Stomach (tissue), 19 donors: ENCODE measurements at places on chromosomes 4 and X. TPM values are rescaled to one million over a fixed set of nuclear protein-coding genes. Genes with fewer than 3 reads are reported as not detected.

GRCh38 chr4:3527914-3528876, 4.0 kb downstream of the LRPAP1 start:
- no peak for DNase-seq

- DNase-seq: no peak
Observed at GRCh38 chr4:185654965-185655554, 119.8 kb upstream of the PDLIM3 start.

- DNase-seq: no peak
Observed at GRCh38 chrX:2504706-2505332, 4.0 kb upstream of the DHRSX start.

- no peak for DNase-seq
Observed at GRCh38 chr4:145390571-145390970, 91.1 kb upstream of the SMAD1 start.

- DNase-seq: no peak
Observed at GRCh38 chr4:133131829-133132460, 17.1 kb upstream of the PCDH10 start.

DNA sequence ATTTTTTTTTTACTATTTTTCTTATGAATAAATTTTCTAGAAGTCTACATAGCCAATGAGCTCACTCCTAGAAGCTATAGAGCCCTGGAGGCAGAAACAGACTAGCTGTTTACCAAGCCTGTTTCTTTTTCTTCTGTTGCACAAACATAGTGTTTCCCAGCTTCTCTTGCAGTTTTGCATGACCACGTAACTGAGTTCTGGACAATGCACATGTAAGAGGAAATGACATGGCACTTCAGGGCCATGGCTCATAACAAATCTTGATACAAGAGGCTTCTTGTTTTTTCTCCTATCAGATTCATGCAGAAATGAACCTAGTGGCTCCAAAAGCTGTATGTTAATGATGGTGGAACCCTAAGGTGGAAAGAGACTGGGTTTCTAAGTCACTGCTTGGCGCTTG, 127.4 kb downstream of the ZNF330 start:
- no peak for DNase-seq

- DNase-seq: no peak
Observed at GRCh38 chrX:38746102-38746501, 55.2 kb upstream of the MID1IP1 start.

GRCh38 chr4:118273642-118274041, 79.2 kb downstream of the PRSS12 start:
- DNase-seq: no peak

GRCh38 chrX:11954176-11954575, 184.1 kb upstream of the FRMPD4 start:
- no peak for DNase-seq

- DNase-seq: no peak
Observed at GRCh38 chr4:4783847-4784246, 75.6 kb upstream of the MSX1 start.

GRCh38 chr4:92303621-92304027, at the start of gene GRID2:
Gene GRID2, plus strand, starts transcription at chr4:92303966.
- peak; percentile 65 for DNase-seq

DNA sequence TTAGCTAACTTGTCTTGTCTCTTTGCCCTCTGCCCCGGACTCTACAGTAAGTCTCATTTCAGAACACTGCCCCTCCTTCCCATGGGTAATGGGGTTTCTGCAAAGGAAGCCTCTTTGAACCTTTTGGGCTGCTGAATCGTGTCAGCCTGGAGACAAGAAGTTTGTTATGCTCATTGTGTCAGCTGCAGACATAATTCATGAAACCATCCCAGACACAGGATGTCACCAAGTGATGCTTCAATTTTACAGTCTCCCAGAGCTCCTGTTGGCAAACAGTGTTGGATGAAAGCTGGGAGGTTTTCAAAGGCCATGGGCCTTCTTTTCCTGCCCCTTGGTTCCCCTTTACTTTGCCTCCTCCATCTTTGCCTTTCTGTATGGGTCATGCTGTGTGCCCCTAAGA, 223.1 kb upstream of the TAPT1 start:
- DNase-seq: no peak

DNA sequence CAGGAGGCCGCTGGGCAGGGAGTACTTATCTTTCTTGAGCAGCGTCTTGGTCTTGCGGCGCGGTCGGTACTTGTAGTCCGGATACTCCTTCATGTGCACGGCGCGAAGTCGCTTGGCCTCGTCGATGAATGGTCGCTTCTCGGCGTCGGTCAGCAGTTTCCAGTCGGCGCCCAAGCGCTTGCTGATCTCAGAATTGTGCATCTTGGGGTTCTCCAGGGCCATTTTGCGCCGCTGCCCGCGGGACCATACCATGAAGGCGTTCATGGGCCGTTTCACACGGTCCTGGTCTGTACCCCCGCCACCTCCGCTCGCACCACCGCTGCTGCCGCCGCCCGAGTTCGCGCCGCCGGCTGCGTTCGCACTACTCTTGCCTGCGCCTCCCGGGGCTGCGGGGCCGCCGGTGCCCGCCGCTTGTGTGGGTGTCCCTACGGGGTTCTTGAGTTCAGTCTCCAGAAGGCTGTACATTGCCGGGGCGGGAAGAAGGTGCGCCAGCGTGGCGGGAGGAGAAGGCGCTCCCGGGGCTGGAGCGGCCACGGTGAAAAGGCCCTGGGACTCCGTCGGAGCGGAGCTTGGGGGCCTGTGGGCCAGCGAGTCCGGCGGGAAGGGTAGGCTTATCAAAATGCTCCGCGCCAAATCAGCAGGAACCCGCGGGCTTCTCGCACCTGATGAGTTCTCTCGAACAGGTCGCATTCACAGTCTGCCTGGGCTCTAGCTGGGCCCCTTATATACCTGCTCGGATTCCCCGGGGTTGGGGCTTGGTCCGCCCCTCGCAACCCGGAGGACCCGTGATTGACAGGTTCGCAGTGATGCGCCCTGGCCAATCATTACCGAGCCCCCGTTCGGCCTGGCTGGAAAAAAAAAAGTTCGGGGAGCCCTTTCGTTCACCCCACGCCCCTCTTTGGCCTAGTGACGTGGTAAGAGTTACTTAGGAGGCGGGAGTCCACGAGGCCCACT, at the start of gene SOX3:
SOX3 (minus strand) TSS at position 699 of the 954 bp plus-strand sequence; CDS start at position 690, 9 bp downstream.
- DNase-seq: no peak

GRCh38 chr4:36241771-36242170, 2.5 kb downstream of the ARAP2 start:
- DNase-seq: peak; percentile 59

DNA sequence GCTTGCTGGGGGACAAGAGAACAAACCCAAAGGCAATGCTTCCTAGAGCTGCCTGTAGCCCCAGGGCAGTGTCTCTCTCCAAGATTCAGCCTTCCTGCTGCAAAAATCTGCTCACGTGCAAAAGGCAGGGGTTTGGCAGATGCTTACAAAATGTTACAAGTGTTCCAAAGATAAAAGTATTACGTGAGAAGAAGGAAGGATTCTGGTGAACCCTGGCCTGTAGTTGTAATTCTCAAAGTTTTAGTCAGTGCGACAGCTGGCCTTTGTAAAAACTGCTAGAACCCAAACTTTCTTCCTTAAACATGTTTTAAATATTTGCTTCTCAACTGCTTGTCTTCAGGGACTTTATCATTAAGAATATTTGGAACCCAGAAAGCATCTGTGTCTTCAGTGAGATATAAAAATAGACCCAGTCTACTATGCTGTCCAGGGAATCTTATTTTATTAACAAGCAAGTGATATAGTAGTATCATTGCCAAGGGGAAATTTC, 232.3 kb downstream of the FRMPD4 start:
- DNase-seq: peak; percentile 56

DNA sequence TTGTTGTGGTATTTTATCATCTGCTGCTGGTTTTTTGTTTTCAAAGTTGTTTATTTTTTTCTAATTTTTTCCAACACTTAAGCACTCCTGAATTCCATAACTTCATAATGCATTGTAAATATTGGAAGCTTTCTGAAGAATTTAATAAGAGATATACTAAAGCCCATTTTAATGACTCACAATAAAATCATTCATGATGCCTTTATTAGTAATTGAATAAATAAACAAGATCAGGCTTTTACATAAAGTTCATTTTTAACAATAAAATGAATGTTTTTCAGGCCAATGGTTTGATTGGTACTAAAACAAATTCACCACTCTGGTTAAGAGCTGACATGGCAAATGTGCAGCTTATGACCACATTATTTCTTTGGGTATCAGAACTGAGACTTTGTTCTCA, 408.2 kb upstream of the SMIM31 start:
- DNase-seq: no peak

DNA sequence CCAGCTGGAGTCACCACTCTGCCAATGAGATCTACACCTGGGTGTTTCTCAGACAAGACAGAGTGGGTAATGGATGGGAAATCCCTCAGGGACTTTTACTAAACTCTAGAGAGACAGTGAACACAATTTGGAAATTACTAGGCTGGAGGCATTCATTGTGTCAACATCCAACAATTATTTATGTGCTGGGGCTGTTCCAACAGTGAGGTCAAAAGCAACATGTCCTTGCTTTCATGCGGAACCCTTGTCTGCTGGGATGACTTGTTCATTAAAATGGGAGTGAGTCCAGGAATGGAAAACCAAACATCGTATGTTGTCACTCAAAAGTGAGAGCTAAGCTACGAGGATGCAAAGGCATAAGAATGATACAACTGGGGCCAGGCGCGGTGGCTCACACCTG, 54.0 kb downstream of the DRD5 start:
- no peak for DNase-seq

- DNase-seq: no peak
Observed at GRCh38 chr4:154030746-154031145, 241.9 kb upstream of the SFRP2 start.

- no peak for DNase-seq
Observed at GRCh38 chr4:74344031-74344430, 20.9 kb upstream of the EREG start.

The MEPE gene
- total RNA-seq: not detected

The FREM3 gene
- not detected for total RNA-seq

The SPACA5 gene
- not detected for total RNA-seq

The GNRHR gene
- total RNA-seq: not detected

The SMARCAD1 gene
- 53.2 TPM for total RNA-seq

The STEEP1 gene
- 11.7 TPM for total RNA-seq

The ADRA2C gene
- total RNA-seq: 3.6 TPM

The SULT1B1 gene
- 58.9 TPM for total RNA-seq
